IMR-90 (cell line): ENCODE measurements at places on chromosomes 2 and 18.
A peak's percentile ranks its signal among the peaks of the same experiment; 100 is the strongest.

DNA sequence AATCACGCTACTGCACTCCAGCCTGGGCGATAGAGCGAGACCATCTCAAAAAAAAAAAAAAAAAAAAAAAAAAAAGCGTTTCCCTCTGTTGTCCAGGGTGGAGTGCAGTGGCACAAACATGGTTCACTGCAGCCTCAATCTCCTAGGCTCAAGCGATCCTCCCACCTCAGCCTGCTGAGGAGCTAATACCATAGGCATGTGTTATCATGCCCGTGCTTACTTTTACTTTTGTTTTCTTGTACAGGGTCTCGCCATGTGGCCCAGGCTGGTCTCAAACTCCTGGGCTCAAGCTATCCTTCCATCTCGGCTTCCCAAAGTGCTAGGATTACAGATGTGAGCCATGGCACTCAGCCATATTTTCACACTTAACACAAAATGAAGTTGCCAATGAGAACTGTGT, 37.5 kb downstream of the PSME4 start:
- H3K4me1 ChIP-seq = no peaks in the 10 kb centered on the region
- no peaks in the 10 kb centered on the region for H3K27me3 ChIP-seq
- no peak for DNase-seq
- H3K4me3 ChIP-seq = no peak overlapping the region
- peaks cover 36% of the 10 kb centered on the region for H3K36me3 ChIP-seq
- no peak overlapping the region; the same call in 1 of the 2 replicates for H3K27ac ChIP-seq

DNA sequence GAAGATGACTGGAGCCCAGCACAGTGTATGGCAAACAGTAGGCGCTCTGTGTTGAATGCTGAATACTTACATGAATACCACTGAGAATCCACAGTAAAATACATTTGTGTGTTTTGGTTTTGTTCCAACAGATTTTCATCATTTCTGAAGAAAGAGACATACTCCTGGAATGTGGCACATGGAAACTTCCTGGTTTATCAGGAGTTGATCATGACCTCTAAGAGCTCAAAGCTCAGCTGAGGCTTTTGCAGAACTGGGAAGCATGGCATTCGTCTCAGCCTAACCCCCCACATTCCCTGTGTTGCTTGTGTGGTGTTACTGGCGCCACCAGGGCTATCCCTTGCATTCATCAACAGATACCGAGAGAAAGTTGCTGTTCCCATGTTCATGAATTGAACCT, 316.9 kb upstream of the REV1 start:
- H3K27me3 ChIP-seq = no peaks in the 10 kb centered on the region
- H3K36me3 ChIP-seq = no peaks in the 10 kb centered on the region
- peaks cover 15% of the 10 kb centered on the region for H3K4me1 ChIP-seq

- H3K4me1 ChIP-seq = peaks cover 7% of the 10 kb centered on the region
- H3K27ac ChIP-seq = no peak overlapping the region
- DNase-seq = no peak
- H3K27me3 ChIP-seq = peaks cover 2% of the 10 kb centered on the region; the same call in 1 of the 2 replicates
- no peak overlapping the region for H3K4me3 ChIP-seq
Observed at GRCh38 chr2:48525269-48525943, 4.5 kb upstream of the STON1 start.

- DNase-seq = peak; percentile 13
- no peak overlapping the region for H3K4me3 ChIP-seq
- H3K27me3 ChIP-seq = no peaks in the 10 kb centered on the region
- no peak overlapping the region for H3K27ac ChIP-seq
- peaks cover 17% of the 10 kb centered on the region for H3K4me1 ChIP-seq
Observed at GRCh38 chr2:217733461-217733860, 269.3 kb downstream of the TNS1 start.

DNA sequence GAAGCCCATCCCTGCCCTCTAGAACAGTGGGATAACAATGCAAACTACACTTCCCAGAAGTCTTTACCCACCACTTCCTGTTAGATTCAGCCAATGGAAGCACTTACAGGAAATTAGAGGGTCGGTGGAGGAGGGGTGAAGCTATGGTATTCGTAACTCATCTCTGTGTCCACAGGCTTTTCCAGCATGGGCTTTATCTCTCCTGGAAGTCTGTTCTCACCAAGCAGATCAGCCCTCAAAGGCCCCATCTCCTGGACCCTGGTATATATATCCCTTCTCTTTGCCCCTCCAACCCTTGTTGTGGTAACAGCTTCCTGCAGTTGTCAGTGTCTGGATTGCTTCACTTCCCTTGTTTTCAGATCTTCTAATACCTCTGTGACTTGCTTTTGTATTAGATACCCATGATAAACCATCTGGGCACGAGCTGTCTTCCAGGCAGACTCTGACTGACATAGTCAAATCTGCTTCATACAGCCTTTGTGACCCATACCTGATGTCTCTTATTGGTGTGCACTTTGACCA, 475.0 kb upstream of the POU3F3 start:
- H3K36me3 ChIP-seq = no peaks in the 10 kb centered on the region
- H3K4me3 ChIP-seq = no peak overlapping the region
- no peak for DNase-seq
- H3K27me3 ChIP-seq = no peaks in the 10 kb centered on the region
- no peak overlapping the region for H3K27ac ChIP-seq

GRCh38 chr2:208711598-208711997, 305.0 kb downstream of the PTH2R start:
- no peaks in the 10 kb centered on the region for H3K27me3 ChIP-seq
- H3K27ac ChIP-seq = no peak overlapping the region
- no peak overlapping the region for H3K4me3 ChIP-seq
- no peak for DNase-seq
- no peaks in the 10 kb centered on the region for H3K4me1 ChIP-seq

DNA sequence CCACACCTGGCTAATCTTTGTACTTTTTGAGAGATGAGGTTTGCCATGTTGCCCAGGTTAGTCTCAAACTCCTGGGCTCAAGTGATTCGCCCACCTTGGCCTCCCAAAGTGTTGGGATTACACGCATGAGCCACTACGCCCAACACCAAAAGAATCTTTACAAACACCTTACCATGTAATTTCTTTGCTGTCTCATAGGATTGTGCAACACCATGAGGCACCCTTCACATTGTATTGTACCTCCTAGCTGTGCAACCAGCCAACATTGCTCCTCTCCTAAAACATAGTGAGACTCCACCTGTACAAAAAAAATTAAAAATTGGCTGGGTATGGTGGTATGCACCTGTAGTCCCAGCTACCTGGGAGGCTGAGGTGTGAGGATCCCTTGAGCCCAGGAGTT, 3.1 kb upstream of the MFSD6 start:
- no peaks in the 10 kb centered on the region for H3K36me3 ChIP-seq
- no peak for DNase-seq
- peaks cover 13% of the 10 kb centered on the region; the same call in 1 of the 2 replicates for H3K27me3 ChIP-seq
- no peak overlapping the region for H3K4me3 ChIP-seq

- DNase-seq = no peak
- no peaks in the 10 kb centered on the region for H3K27me3 ChIP-seq
- H3K4me1 ChIP-seq = peaks cover 4% of the 10 kb centered on the region
- H3K4me3 ChIP-seq = no peak overlapping the region
- H3K27ac ChIP-seq = no peak overlapping the region
- H3K36me3 ChIP-seq = no peaks in the 10 kb centered on the region
Observed at GRCh38 chr2:134021830-134022524, 231.9 kb upstream of the MGAT5 start.

DNA sequence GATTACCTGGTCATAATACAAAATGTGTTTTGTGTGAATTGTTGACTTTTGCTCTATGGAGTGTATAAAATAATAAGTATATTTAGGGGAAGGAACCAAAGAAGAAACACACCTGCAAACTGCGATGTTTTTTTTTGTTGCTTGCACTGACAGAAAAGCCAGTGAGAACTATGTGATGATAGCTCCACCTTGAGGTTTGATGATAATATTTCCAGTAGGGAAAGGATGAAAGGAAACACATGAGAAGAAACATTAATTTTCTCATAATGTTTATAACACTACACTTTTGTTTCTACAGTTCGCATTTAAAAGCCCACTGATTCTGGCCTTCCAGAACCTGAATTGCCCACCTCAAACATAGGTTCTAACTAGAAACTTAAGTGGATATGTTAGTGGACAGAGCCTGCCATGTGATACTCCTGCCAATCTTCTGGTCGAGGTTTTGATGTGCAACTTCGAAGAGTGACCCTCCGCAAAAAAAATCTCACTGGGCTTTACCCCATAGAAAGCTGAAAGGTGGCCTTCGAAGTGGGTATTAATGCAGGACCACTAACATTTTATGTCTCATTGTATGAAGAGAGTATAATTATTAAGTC, 476.4 kb upstream of the SPHKAP start:
- H3K27me3 ChIP-seq = no peaks in the 10 kb centered on the region
- no peaks in the 10 kb centered on the region for H3K4me1 ChIP-seq
- no peak overlapping the region for H3K4me3 ChIP-seq
- H3K36me3 ChIP-seq = no peaks in the 10 kb centered on the region
- H3K27ac ChIP-seq = no peak overlapping the region

GRCh38 chr18:48136051-48136826, 205.8 kb upstream of the SMAD2 start:
- peaks cover 53% of the 10 kb centered on the region for H3K27me3 ChIP-seq
- no peak overlapping the region for H3K4me3 ChIP-seq
- DNase-seq = no peak
- H3K4me1 ChIP-seq = no peaks in the 10 kb centered on the region
- H3K27ac ChIP-seq = no peak overlapping the region

DNA sequence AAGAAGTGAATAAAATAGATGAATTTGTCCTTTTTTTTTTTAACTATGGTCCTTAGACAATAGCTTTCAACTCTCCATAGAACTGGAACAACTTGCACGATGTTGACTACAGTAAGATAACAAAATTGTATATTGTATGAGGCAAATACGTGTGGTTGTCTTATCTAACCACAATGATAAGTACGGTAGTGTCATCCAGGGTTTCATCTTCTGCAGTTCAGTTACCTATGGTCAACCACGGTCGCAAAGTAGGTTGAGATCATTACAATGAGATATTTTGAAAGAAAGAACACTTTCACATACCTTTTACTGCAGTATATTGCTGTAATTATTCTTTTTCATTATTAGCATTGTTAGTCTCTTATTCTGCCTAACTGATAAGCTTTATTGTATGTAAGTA, 295.2 kb downstream of the PARD3B start:
- H3K4me3 ChIP-seq = no peak overlapping the region
- no peak for DNase-seq
- H3K27me3 ChIP-seq = no peaks in the 10 kb centered on the region
- no peak overlapping the region for H3K27ac ChIP-seq
- peaks cover 5% of the 10 kb centered on the region for H3K4me1 ChIP-seq
- H3K36me3 ChIP-seq = no peaks in the 10 kb centered on the region

DNA sequence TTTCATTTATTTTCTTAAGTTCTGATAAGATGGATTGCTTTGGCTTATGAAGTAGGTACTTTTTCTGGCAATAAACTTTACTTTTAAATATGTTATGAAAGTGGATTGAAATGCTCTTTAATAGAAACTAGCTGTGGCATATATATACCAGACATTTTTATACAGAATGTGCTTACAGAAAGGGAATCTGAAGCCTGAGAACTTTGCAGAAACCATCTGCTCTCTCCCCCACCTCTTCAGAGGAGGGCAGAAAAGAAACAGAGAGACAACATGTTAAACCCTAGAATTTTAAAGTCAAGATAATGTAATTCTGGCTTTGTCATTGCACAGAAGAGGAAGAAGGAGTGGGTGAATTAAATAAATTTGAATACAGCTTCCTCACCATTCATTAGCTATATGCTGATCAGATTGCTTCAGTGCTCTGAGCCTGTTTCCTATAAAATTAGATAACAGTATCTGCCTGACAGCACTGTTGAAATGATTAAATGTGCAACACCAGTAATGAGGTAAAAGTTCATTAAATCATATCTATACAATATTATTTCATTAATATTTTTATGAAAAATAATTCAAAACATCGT, 247.3 kb downstream of the CNTNAP5 start:
- no peaks in the 10 kb centered on the region for H3K36me3 ChIP-seq
- H3K4me1 ChIP-seq = no peaks in the 10 kb centered on the region
- no peak for DNase-seq

DNA sequence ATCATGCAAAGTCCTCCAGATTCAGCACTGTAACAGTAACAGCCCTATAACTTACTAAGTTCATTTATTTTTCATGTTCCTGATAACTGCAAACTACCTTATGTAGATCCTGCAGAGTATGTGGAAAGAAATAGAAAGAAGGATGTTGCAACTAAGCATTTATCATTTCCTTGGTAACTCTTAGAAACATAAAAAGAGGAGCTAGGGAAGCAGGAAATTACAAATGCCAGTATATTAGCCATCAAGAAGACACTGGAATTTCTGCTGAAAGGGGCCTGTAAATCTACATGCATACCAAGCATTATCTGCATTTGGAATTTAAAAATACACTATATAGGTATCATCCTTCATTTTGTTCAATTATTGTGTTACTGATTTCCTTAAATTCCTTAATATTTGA, 66.8 kb downstream of the PDE11A start:
- H3K36me3 ChIP-seq = no peaks in the 10 kb centered on the region
- DNase-seq = peak; percentile 40
- H3K27me3 ChIP-seq = no peaks in the 10 kb centered on the region
- peaks cover 3% of the 10 kb centered on the region; the same call in 1 of the 2 replicates for H3K4me1 ChIP-seq

DNA sequence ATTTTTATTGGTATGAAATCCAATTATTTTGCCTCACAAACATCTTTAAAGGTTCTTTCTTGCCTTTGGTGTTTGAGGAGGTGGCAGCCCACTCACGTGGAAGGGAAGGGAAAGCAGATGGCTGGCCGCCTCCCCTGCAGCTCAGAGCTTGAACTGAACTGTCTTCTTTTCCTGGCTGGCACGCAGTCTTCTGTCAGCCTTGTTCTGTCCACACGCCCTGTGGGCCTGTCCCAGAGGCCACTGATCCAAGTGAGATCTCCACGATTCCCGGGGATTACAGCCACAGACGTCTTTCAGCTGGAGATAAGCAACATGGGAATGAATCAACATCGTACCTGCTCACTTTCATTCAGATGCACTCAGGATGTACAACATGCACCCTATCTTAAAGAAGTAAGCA, 73.3 kb downstream of the TMEM18 start:
- H3K4me1 ChIP-seq = no peaks in the 10 kb centered on the region
- H3K27ac ChIP-seq = no peak overlapping the region
- no peak overlapping the region for H3K4me3 ChIP-seq
- no peaks in the 10 kb centered on the region for H3K36me3 ChIP-seq

DNA sequence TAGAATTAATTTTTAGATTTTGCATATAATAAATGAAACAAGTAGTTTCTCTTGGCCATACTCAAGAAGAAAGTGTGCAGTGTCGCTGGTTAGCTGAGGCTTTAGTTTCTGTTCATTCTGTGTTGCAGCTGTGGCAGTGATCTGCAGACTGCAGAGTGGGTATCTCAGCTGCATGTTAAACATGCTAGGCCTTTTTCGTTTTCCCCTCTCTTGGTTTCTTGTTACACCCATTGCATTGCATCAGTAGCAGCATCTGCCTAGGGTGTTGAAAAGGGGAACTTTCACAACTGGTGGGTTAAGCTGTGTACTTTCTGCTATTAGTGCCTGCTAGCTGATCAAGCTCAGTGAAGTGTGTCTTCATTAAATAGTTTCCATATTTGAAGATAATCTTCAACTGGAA, 51.3 kb downstream of the ACSL3 start:
- peaks cover 15% of the 10 kb centered on the region for H3K4me1 ChIP-seq
- H3K36me3 ChIP-seq = peaks cover 20% of the 10 kb centered on the region
- peak; percentile 46 for DNase-seq
- no peaks in the 10 kb centered on the region for H3K27me3 ChIP-seq
- no peak overlapping the region for H3K27ac ChIP-seq
